ENCODE measurements at places on chromosomes 13 and 19.

DNA sequence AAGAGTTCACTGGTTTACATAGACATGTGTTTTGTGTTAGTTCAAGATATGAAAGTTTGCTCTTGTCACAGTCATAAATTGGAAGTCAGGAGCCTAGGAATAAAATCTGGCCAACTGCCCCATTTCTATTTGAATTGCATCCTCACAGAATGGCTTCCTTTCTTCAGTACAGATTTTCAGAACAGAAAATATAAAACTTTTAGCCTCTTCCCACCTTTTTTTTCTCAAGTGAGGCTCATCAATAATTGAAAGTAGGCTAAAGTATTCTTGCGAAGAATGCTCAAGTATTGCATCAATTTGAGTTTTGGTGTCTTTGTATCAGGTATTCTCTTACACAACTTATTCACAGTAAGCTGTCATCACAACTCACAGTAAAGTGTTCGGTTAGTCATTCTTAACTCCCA, 802.7 kb downstream of the PCDH9 start:
- DNase-seq, result peak; percentile 72

- DNase-seq, result peak; percentile 30
These were observed 11.5 kb downstream of the CCDC124 start for GRCh38 chr19:17944301-17944700.

DNA sequence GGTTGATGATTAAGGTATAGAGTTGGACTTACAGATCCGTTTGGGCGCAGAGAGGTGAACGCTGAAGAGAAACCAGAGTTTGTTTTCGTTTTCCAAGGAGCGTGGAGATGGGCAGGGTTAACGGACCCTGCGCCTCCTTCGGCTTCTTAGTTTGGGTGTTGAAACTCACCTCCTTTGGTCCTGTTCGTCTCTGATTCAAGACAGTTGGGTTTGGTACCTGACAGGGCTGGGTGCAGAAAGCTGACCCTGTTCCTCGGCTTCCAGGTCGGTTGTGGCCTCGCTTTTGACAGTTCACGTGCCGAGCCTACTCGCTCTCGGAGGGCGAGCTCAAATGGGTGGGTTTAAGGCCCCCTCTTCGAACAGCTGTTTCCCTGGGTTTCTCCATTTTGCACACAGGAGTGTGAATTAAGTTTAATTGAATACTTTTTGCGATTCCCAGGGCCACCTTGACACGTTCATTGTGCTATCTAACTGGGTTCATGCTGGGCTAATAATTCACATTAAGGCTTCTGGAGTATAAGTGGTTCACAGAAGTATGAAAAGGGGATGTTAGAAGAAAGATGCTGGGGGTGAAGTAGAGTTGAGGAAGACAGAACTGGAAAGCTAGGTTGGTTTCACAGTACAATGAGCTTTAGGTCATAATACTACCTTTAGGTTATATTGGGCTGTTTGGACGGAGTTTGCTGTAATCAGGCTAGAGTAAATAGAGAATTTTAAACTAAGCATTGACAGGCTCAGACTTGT, 638 bp downstream of the USPL1 start:
- DNase-seq, result no peak

GRCh38 chr13:33870046-33870668, 52.2 kb downstream of the RFC3 start:
- no peak for DNase-seq

GRCh38 chr13:31090961-31091624, 70.6 kb downstream of the HSPH1 start:
- peak; percentile 15 for DNase-seq

- DNase-seq, result no peak
These were observed 99.6 kb downstream of the CCNA1 start for GRCh38 chr13:36531746-36532486.

DNA sequence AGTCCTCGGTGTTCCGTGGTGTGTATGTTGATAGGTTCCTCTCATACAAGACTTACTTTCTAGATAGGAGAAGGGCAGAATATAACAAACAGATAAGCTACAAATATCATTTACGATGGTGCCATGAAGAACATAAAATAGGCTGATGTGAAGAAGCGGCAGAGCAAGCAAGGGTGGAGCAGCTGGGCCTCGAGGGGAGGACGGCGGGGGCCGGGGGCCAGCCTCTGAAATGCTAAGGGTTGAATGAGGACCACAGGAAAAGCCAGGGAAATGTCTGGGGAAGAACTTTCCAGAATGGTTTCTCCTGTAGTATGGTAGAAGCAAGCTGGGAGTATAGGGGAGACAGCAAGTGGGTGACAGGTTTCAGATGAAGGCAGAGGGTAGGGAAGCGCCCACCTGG, 529.5 kb downstream of the LIG4 start:
- DNase-seq, result no peak

DNA sequence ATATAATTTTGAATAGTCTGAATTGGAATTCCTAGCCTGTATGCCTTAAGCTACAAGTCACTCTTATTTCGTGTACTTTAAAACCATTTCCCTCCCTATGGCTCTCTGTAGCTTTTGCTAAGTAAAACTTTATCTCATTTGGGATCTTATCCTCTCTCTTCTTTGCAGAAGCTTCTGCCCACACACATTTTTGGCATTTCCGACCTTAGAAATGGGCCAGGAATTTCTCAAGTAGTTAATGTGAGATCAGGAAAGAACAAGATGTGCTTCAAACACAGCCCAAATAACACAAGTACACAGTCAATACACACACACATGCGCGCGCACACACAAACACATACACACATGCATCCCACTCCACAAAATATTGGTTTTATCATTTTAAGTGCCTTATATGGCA, 931.0 kb upstream of the MIR17HG start:
- DNase-seq, result peak; percentile 84

DNA sequence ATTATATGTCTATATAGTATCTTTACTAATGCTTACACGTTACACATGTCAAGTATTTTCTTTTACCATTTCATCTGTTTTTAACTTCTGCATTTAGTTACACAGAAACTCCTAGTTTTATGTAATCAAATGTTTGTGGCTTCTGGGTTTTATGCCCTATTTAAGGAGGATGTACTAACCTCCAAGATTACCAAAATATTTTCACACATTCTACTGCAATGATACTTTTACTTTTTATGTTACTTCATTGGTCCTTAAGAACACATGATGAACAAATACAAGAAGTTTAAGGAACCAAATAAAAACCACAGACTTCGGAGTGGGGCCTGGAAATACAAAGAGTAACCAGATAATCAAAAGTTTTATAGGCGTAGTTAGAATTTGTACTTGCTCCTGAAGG, 37.2 kb downstream of the ZC3H13 start:
- no peak for DNase-seq

GRCh38 chr13:93290503-93290902, 63.9 kb downstream of the GPC6 start:
- no peak for DNase-seq

DNA sequence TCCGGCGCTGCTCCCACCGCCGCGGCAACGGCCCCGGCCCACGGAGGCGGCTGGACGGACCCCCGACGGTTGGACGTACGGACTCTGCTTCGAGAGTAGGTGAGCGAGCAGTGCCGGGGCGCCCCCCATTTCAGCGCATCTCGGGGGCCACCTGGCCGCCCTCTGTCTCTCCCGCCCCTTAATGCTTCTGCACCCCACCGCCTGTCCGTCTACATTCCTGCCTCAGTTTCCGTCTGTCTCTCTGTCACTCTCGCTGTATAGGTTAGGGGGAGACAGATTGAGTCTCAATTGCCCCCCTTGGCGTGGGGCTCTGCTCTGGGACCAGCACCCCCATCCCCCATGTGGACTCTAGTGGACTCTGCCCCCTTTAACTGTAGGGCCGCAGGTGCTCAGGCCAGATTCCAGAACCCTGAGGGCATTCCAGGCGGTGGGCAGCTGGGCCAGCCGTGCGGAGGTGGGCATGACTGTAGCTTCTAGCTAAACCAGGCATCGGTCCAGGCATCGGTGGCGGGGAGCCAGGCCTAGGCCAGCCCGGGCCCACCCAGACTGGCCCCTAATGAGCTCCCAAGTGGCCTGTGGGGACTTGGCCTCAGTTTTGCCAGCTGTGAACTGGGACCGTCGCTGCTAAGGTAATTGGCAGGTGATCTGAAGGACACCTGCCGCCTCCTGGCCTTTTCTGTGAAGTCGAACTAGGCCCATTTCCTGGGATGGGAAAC, 373 bp downstream of the TNFAIP8L1 start:
- DNase-seq, result no peak

- no peak for DNase-seq
These were observed 14.0 kb upstream of the RAB20 start for GRCh38 chr13:110575322-110576069.

- DNase-seq, result no peak
These were observed 4.4 kb downstream of the GAS6 start for GRCh38 chr13:113859311-113860050.

- DNase-seq, result no peak
These were observed 12.9 kb downstream of the CCDC70 start for GRCh38 chr13:51874651-51875050.

DNA sequence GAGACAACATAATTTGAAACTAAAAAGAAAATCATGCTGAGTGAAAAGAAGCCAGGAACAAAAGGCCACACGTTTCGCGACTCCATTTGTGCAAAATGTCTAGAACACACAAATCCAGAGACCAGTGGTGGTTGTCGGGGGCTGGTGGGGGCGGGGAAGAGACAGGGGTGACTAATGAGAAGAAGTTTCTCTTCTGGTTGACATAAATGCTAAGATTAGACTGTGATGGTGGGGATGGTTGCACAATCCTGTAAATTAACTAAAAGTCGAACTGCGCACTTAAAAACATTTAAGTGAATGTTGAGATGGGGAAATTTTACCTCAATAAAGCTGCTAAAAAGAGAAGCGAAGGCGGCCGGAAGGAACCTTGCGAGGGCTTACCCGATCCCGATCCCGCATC, 7.1 kb downstream of the AKAP8 start:
- no peak for DNase-seq

DNA sequence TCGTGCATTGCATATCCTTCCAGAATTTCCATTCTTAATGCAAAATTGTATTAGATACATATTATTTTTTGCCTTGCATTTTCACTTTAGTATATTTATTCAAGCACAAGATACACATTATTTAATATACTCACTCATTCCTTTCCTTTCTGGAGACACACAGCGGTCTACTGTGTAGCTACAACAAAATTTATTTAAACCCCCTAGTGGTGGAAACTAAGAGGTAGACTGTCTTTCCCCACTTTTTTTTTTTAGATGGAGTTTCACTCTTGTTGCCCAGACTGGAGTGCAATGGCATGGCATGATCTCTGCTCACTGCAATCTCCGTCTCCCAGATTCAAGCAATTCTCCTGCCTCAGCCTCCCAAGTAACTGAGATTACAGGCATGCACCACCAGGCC, 2040.3 kb upstream of the PCDH20 start:
- DNase-seq, result no peak

Data from skeletal muscle cell (primary cell).